ENCODE measurements at places on chromosomes 4 and X. TPM values are rescaled to one million over a fixed set of nuclear protein-coding genes. Genes with fewer than 3 reads are reported as not detected.
A peak's percentile ranks its signal among the peaks of the same experiment; 100 is the strongest.

CNGA1 gene
- polyA plus RNA-seq, result 1.4 TPM

- no peak overlapping the region for H3K27ac ChIP-seq
- no peak for DNase-seq
- H3K4me3 ChIP-seq, result no peak overlapping the region
- no peaks in the 10 kb centered on the region for H3K27me3 ChIP-seq
- peaks cover 11% of the 10 kb centered on the region for H3K36me3 ChIP-seq
These were observed 6.9 kb downstream of the MOB1B start for GRCh38 chr4:70908993-70909556.

DNA sequence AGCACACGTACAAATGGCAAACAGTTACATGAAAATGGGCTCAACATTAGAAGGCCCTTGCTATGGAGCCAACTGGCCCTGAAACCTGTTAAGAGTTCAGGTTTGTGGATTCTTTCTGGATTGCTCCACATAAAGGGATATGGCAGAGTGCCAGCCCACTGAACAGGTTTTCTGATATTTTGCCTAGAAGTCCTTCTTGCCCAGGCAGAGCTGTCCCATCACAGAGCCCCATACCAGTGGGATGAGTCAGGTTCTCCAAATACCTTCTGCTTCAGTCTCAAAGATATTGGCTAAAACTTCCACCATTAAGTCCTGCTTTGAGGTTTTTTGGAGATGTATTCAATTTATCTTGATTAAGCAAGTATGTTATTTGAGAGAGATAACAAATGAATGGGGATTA, 146.8 kb upstream of the IL1RAPL2 start:
- H3K4me1 ChIP-seq, result no peaks in the 10 kb centered on the region
- no peak for DNase-seq
- no peaks in the 10 kb centered on the region for H3K36me3 ChIP-seq
- no peak overlapping the region for H3K27ac ChIP-seq
- no peaks in the 10 kb centered on the region for H3K27me3 ChIP-seq
- H3K4me3 ChIP-seq, result no peak overlapping the region

GRCh38 chr4:40808926-40809457, 59.2 kb downstream of the NSUN7 start:
- H3K4me1 ChIP-seq, result peaks cover 38% of the 10 kb centered on the region
- no peaks in the 10 kb centered on the region for H3K27me3 ChIP-seq
- no peak for DNase-seq
- H3K27ac ChIP-seq, result no peak overlapping the region
- no peak overlapping the region for H3K4me3 ChIP-seq

PFKFB1 gene
- polyA plus RNA-seq, result 0.49 TPM

GRCh38 chr4:111985426-111985825, 159.8 kb upstream of the FAM241A start:
- H3K4me1 ChIP-seq, result no peaks in the 10 kb centered on the region
- peaks cover 15% of the 10 kb centered on the region for H3K27me3 ChIP-seq
- no peak overlapping the region for H3K4me3 ChIP-seq
- H3K27ac ChIP-seq, result no peak overlapping the region
- DNase-seq, result no peak
- no peaks in the 10 kb centered on the region for H3K36me3 ChIP-seq

- no peaks in the 10 kb centered on the region for H3K27me3 ChIP-seq
- H3K4me1 ChIP-seq, result peaks cover 20% of the 10 kb centered on the region
- no peak overlapping the region for H3K27ac ChIP-seq
- H3K4me3 ChIP-seq, result no peak overlapping the region
These were observed 89.7 kb upstream of the CBR4 start for GRCh38 chr4:169099771-169100180.

GRCh38 chr4:184250795-184251669, 33.4 kb upstream of the ENPP6 start:
- no peak overlapping the region for H3K4me3 ChIP-seq
- DNase-seq, result peak; percentile 36
- H3K36me3 ChIP-seq, result no peaks in the 10 kb centered on the region
- H3K4me1 ChIP-seq, result no peaks in the 10 kb centered on the region
- H3K27me3 ChIP-seq, result no peaks in the 10 kb centered on the region

CFAP99 gene
- 0.41 TPM for polyA plus RNA-seq

GRCh38 chr4:824461-825062, 1.4 kb downstream of the CPLX1 start:
- H3K4me1 ChIP-seq, result peaks cover 13% of the 10 kb centered on the region
- DNase-seq, result no peak
- H3K27me3 ChIP-seq, result peaks cover 46% of the 10 kb centered on the region
- no peak overlapping the region for H3K4me3 ChIP-seq

DNA sequence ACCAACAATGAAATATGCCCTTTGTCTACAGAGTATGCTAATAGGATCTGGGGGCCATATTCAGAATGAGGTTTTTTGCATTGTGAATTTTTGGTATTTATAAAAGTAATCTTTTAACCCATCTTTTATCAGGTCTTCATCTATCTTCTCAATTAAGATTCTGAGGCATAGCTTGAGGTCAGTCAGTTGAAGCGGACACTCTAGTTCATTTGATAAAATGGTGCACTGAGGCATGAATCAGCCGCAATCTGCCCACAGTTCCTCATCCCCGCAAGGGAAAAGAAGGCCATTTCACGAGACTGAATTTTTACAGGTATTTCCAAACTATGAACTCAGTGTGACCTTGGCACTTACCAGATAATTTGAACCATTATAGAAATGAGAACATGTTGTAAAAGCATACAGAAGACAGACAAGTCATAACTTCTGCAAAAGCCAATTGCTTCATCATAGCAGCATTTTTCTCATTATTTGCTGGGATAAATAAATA, 19.3 kb upstream of the VCX2 start:
- H3K36me3 ChIP-seq, result no peaks in the 10 kb centered on the region
- H3K4me1 ChIP-seq, result no peaks in the 10 kb centered on the region
- DNase-seq, result no peak
- H3K4me3 ChIP-seq, result no peak overlapping the region
- H3K27ac ChIP-seq, result no peak overlapping the region
- no peaks in the 10 kb centered on the region for H3K27me3 ChIP-seq

DNA sequence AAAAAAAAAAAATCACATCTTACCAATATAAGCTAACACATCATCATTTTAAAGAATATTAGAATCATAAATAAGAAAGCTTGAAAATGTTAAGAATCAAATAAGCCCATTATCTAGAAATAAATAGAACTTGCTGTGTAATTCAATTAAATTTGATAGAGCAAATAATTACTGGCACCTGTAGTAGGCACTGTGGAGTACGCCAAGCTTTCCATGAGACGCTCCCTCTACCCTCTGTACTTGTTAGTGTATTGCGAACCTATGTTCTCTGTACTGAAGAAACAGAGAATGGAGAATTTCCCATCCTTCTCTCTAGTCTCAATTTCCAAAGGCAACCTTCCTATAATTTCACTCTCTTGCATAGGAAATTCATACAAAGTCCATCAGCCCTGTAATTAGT, 61.7 kb upstream of the HAND2 start:
- no peak overlapping the region for H3K27ac ChIP-seq
- no peak overlapping the region for H3K4me3 ChIP-seq
- H3K4me1 ChIP-seq, result no peaks in the 10 kb centered on the region

FSTL5 gene
- 0.38 TPM for polyA plus RNA-seq

NWD2 gene
- polyA plus RNA-seq, result 0.03 TPM

TLR7 gene
- polyA plus RNA-seq, result 1.4 TPM

DNA sequence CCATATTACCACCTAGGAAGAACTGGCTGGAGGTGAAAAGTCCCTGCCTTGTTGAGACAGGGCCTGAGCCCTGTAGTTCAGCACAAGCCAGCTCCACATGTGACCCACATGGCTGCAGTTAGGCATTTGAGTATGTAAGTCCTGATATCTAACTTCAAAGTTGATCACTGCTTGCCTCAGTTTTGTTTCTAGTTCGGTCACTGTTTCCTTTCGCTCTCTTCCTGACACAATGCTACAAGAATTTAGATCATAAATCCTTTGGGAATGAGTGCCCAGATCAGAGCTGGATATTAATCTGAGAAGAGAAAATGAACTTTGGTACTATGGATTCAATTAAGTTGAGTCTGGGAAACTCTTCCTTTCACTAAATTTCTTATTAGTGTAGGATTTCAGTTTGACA, 48.4 kb downstream of the AKAP4 start:
- no peaks in the 10 kb centered on the region for H3K27me3 ChIP-seq
- no peak overlapping the region for H3K27ac ChIP-seq
- H3K36me3 ChIP-seq, result no peaks in the 10 kb centered on the region
- DNase-seq, result no peak

DNA sequence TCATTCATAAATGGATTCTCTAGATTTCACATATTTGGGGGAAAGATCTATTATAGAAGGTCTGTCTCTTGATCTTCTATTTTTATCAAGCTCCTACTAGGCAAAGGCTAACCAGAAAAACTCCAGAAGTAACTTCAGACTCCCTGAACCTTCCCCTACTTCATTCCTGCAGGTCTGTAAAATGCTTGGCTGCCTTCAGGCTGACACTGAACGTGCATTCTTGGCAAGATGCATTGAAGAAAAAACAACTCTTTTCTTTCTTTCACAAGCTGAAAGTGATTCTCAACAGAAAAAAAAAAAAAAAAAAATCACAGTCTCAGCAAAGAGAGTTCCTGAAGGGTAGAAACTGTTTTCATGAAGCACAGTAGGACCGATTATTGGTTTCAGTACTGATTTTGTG, 12.7 kb downstream of the OPHN1 start:
- H3K27ac ChIP-seq, result no peak overlapping the region
- peaks cover 3% of the 10 kb centered on the region for H3K4me1 ChIP-seq
- no peak for DNase-seq
- no peaks in the 10 kb centered on the region for H3K27me3 ChIP-seq
- H3K4me3 ChIP-seq, result no peak overlapping the region
- H3K36me3 ChIP-seq, result no peaks in the 10 kb centered on the region

GRCh38 chr4:82601242-82602015, 39.6 kb upstream of the TMEM150C start:
- H3K4me3 ChIP-seq, result no peak overlapping the region
- DNase-seq, result no peak
- no peaks in the 10 kb centered on the region for H3K27me3 ChIP-seq
- no peak overlapping the region for H3K27ac ChIP-seq
- no peaks in the 10 kb centered on the region for H3K36me3 ChIP-seq

NXF2B gene
- 0.31 TPM for polyA plus RNA-seq

DNA sequence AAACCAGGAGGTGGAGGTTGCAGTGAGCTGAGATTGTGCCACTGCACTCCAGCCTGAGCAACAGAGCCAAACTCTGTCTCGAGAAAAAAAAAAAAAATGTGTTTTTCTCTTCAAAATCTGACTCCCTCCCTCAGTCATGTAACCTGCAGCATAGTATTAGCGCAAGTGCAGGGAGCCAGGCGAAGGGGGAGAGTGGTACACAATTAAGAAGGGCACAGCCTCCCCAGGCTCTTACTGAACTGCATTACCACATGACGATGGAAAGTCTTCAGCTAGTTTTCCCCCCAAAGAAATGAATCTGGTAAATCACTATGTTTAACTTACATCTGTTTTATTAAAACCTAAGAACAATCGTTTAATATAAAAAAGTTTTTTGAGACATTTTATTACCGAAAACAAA, 32.4 kb downstream of the PALLD start:
- H3K27me3 ChIP-seq, result no peaks in the 10 kb centered on the region
- H3K4me3 ChIP-seq, result no peak overlapping the region
- DNase-seq, result no peak

BEX2 gene
- polyA plus RNA-seq, result 20.5 TPM

SPP1 gene
- 97.8 TPM for polyA plus RNA-seq
